SIG-M5 (cell line): ENCODE measurements at places on chromosomes 4 and X.

DNA sequence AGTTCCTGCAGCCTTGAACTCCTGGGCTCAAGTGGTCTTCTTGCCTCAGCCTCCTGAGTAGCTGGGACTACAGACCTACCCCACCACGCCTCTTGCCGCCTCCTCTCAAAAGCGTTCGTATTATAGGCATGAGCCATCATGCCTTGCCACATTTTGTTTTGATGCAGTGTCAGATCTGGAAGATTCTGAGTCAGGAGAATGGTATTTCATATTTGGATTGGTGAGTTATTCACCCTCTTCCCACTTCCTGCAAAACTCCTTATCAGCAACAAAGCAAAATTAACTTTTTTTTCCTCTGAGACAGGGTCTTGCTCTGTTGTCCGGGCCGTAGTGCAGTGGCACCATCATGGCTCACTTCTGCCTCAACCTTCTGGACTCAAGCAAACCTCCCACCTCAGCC lies 29.6 kb downstream of the REST start:
- DNase-seq: no peak

GRCh38 chr4:166014411-166014810 lies 141.4 kb downstream of the TLL1 start:
- DNase-seq: no peak

GRCh38 chr4:8192748-8193738 lies 6.0 kb upstream of the SH3TC1 start:
- DNase-seq: no peak

DNA sequence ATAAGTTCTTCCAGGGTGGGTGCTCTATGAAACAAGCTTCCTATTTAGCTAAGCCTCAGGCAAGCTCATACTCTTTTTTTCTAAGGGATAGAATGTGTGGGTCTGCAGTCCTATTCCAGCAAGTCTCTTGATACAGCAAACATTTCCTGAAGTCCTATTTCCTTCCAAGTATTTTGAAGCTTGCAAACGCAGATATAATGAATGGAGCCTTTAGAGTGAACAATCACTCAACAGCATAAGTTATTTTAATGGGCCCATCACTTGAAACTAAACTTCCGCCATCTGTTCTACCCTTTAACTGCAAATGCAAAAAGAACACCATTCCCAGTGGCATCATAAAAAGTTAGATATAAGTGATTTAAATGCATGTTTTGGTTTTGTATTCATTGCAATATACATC lies 108.3 kb upstream of the TAPT1 start:
- DNase-seq: no peak

DNA sequence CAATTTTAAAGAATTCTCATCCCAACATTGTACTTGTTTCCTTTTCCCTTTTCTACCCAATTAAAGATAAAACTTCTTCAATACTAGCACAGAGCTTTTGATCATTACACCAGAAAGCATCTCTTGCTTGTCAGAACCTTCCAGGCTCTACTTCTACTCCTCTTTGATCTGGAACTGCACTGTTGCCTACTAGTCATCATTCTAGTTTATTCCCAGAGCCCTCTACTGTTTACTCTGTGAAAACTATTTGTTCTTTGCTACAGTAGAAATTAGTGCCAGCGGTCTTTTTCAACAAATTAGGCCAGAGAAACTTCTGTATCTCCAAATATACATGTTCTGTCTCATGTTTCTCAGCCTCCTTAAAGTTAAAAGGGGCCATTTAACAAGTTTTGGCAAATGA lies 46.8 kb upstream of the TMPRSS11F start:
- no peak for DNase-seq

GRCh38 chrX:75655627-75656026 lies 129.4 kb downstream of the MAGEE2 start:
- DNase-seq: no peak

DNA sequence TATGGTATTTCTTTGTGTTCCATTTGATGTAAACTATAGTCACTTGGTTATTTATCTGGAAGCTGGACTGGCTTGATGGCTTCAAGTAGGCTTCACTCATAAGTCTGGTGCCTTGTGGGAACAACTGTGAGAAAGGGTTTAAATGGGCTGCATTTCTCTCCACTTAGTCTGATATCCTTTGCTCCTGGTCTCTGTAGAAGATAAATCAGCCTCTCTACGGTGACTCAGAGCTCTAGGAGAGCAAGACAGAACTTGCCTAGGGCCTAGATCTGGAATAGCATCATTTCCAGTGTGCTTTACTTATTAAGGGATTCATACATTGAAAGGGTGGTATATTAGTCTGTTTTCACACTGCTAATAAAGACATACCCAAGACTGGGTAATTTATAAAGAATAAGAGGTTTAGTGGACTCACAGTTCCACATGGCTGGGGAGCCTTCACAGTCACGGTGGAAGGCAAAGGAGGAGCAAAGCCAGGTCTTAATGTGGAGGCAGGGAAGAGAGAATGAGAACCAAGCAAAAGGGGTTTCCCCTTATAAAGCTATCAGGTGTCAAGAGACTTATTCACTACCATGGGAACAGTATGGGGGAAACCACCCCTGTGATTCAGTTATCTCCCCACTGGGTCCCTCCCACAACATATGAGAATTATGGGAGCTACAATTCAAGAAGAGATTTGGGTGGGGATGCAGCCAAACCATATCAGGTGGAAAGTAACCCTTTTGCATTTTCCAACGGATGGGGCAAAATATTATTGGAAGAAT lies 1746.4 kb upstream of the PCDH7 start:
- no peak for DNase-seq

DNA sequence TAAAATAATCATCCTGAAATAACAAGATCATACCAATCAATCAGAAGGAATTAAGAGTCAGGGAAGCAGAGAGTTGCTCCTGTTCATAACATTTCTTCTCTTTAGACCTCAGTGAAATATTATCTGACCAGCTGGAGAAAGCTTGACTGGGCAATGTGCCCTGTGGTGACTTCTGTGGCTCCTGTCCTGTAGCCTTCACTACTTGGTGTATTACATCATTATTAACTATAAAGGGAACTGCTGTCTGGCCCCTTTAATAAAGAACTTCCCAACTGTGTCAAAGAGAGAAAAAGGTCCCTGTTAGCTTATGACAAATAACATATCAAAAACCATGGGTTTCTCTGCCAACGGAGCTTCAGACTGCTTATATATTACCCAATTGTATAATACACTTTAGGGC lies 18.0 kb downstream of the OPHN1 start:
- no peak for DNase-seq
